ENCODE measurements at places on chromosomes 7 and 10.

GRCh38 chr7:1329261-1329660, 96.6 kb downstream of the UNCX start:
- DNase-seq = no peak

DNA sequence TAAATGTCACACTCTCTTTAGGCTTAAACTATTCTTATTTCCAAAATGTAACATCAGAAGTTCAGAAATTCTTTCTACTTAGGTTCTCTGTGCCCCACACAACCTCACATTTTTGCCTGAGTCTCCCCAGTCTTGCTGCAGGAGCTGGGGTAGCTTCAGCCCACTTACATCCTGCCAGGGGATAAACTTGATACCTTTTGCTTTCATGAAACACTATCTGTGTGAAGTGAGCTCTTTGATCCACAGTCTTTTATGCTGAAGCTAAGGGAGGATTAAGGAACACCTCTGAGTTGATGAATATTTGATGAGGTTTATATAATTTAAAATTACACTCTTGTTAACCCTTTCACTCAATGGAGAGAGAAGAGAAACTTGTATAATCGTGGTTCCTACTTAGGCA, 341.0 kb downstream of the AUTS2 start:
- no peak for DNase-seq

- DNase-seq = no peak
Measured at GRCh38 chr7:25255611-25256332, 27.5 kb upstream of the NPVF start.

DNA sequence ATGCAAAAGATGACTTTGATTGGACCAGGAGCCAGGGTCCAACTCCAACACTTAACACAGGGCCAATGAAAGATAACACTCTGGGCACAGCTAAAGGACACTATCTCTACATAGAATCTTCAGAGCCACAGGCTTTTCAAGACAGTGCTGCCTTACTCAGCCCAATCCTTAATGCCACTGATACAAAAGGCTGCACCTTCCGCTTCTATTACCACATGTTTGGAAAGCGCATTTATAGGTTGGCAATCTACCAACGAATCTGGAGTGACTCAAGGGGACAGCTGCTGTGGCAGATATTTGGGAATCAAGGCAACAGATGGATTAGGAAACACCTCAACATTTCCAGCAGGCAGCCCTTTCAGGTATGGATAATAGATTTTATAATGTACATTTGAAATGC, 160.7 kb downstream of the MALRD1 start:
- no peak for DNase-seq

DNA sequence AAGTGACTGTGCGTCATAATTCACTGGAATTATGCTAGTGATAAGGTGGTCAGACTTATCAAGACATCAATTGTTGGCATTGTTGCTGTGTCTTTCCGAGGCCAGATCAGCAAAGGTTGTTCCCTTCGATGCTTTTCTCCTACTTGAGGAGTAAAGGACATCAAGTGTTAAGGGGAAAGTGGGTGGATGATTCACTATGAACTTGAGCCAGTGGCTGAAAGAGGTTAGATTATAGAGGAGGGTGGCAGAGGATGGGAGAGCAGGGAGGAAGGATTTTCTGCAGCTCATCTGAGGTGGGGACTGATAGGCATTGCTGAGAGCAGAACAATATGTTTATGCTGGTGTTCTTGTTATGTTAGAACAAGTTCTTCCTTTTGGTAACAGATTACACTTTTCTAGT, 131.4 kb upstream of the AGR3 start:
- no peak for DNase-seq

DNA sequence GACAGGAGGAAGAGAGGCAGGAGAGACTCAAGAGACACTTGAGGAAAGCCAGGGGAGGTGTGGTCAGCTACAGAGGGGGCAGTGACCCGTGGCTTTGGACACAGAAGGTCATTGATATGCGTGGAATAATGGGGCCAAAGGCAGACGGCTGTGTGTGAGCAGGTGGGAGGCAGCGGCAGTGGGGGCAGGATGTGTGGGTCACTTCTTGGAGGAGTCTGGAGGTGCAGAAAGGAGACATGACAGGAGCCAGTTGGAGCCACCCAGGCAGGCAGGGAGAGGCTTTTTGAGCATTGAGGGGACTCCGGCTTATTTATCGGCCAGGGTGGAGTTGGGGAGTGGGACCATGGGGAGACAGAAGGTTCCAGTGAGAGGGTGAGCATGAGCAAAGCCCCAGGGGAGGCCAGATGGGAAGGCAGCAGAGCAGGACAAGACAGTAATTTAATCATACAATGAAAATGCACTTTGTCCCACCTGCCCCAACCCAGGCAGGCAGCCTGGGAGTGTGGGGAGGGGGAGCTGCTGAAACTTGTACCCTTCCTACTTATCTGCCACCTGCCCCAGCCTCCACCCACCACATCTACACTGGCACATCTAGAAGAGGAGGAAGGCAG, 5.0 kb downstream of the LDB3 start:
- DNase-seq = no peak

DNA sequence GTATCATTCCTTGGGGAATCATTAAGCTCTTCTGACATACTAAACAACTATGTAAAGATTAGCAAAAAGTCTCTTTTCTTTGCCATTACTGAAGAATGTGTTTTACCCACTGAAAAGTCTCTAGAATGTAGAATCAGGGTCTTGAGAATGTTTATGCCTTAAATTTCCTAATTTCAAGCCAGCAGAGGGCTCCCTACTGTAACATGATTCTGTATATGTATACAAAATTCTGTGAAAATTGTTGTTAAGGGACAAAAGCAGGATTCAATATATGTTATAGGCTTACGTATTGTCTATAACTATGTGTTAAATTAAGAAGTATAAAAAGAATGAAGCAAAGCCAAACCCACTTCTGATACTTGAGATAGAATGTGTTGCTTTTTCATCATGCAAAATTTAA, 296.9 kb upstream of the DGKB start:
- DNase-seq = no peak

DNA sequence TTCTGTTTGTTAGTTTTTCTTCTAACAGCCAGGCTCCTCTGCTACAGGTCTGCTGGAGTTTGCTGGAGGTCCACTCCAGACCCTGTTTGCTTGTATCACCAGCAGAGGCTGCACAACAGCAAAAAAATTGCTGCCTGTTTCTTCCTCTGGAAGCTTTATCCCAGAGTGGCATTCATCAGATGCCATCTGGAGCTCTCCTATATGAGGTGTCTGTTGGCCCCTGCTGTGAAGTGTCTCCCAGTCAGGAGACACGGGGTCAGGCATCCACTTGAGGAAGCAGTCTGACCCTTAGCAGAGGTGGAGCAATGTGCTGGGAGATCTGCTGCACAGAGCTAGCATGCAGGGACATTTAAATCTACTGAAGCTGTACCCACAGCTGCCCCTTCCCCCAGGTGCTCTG, 26.7 kb upstream of the CROT start:
- no peak for DNase-seq

- DNase-seq = no peak
Measured at GRCh38 chr7:17545348-17545747, 246.9 kb downstream of the AHR start.

GRCh38 chr10:124561206-124561605, 99.6 kb downstream of the LHPP start:
- no peak for DNase-seq

DNA sequence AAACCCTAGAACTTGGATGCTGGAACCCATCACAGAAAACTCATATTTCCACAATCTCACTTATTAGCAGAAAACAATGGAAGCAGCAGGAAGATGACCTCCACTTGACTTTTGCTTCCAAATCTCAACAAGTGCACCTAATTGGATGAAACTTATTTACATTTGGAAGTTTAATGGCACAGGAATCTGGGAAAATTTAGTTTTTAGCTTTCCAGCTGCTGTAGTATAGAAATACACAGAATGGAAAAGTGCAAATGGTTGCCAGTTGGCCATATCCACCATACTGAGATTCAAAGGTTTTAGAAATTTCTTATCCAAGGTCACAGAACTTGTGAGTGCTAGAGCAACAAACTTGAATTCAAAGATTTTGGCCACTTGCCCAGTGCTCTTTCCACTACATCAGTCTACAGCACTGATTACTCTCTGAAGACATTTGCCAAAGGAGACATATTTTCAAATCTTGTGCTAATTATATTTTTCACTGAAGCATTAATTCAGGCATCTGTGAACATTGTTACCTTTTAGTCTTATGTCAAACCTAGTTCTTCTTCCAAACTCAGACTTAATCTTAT, 9.3 kb upstream of the AHR start:
- DNase-seq = no peak

GRCh38 chr10:74223755-74224529, 72.9 kb downstream of the ADK start:
- no peak for DNase-seq

GRCh38 chr7:153036396-153037063, 277.0 kb downstream of the ACTR3B start:
- no peak for DNase-seq

DNA sequence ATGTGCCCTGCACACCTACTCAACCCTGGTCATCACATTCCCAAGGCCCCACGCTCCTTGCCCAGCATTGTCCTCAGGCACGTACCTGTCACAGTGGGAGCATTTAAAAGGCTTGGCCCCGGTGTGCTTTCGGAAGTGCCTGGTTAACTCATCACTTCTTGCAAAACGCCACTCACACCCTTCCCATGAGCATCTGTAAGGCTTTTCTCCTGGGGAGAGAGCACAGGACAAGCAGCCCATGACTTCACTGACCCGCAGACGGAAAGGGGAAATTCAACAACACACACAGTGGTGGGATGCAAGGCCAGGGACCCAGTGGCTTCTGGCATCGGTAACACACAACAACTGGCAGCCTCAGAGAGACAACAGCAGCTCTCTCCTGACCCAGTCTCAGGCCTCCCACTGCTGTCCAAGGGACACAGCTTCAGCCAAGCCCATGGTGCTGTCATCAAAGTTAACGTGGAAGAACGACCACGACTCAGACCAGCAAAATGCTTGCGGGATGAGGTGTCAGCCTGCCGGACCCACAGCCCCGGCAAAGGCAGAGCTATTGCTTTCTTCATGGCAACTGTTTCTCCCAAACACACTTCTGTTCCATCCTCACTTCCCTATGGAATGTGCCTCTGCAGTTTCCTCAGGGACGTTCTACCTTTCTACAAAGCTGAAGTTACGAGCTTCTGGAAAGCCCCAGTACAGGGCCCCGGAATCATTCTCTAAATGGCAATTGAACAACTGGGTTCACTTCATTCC, 4.8 kb downstream of the KLF6 start:
- DNase-seq = no peak

DNA sequence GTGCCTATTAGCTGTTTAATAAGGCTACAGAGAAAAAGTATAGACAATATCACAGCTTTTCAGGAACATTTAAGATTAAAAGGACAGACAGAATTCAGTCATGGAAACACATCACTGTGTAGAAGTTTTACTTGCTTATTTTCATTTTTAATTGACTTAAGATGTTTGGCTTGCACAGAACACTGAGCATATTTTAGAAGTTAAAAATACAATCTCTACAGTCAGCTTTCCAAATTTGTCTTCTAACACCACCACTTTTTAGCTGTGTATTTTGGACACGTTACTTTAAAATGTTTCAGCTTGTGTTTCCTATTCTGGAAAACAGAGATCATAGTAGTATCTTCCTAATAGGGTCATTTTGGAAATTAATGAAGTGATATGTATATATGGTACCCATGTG, 11.8 kb downstream of the CFAP69 start:
- no peak for DNase-seq

GRCh38 chr7:136229790-136230189, 252.6 kb upstream of the MTPN start:
- no peak for DNase-seq

- DNase-seq = no peak
Measured at GRCh38 chr10:19518632-19519031, 297.6 kb upstream of the PLXDC2 start.

GRCh38 chr10:55820071-55820470, 541.0 kb downstream of the ZWINT start:
- no peak for DNase-seq

DNA sequence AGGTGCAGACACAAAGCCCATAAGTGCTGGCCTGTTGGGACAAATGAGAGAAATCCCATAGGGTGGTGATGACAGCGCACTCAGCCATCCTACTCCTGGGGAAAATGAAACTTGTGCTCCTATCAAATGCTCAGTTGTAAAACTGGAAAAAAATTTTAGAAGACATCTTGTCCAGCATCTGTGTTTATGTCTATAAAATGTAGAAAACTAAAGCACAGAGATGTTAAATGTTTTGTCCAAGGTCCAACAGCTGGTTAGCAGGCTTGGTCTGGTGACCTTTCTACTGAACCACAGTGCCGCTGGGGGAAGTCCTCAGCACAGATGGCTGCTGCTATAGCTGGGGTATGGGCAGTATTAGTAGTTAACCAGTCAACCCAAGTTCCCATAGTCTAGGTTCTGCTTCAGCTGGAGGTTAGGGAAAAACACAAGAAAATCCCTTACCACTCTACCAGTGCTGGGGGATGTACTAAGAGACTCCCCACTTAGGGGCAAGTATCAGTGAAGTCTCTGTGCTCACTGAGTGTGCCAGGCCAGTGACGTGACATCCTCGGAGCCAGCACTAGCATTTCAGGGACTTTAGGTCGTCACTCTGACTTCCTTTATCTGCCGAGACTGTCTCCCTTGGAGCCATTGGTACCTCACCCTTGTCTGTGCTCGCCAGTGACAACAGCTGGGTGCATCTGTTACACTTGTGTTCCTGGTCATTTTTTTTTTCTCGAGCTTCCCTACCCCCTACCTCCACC, 1.9 kb downstream of the TSPAN33 start:
- DNase-seq = no peak

DNA sequence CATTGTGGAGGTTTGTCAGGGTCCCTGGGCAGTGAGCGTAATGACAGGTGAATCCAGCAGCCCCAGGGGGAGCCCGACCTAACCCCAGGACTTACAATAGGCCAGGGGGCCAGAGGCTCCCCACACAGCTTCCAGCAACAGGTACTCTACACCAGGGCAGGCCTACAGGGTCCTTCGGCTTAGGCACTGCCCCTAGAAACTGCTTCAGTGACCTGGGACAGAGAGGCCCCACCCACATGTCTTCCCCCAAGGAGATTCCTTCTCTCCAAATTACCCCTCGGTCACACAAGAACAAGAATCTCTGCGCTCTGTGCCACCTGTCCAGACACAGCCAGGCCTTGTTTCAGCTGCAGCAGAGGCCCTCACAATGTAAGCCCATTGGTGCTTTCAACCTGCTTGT, 24.4 kb downstream of the SKIDA1 start:
- DNase-seq = no peak

DNA sequence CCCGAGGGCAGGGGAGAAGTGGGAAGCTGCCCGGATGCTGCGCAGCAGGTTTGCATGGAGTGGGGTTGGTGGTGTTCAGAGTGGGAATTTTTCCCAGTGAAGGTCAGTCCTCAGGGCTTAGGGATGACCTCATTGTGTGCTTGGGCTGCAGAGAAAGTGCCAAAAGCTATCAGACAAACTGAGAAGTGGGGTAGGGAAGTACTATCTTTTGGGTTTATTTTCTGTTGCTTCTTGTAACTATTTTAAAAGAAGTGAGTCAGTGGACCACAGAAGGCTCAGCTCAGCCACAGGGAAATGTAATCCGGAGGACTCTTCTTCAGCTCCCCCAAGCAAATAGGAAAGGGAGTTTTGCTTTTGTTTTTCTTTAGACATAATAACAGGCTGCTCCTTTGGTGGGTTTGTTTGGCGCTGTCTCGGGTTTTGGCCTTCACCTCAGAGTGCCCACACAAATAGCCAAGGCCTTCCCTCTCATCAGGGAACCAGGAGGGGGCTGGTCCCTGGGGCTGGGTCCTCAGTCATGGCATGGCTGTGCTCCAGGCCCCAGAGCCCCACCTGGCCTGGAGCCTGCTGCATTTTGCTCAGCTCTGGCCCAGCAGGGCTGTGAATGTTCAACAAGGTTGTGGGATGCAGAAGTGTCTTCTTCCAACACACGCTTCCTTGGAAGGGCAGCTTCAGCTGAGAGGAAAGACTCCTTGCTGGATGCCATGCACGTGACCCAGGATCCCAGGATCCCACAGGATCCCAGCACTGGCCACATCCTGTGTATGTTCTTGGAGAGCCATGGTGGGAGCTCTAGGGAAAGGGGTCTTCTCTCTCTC, 5.4 kb upstream of the FAM170B start:
- no peak for DNase-seq
